ENCODE measurements at places on chromosomes 12 and 14.

- DNase-seq = no peak
Measured at GRCh38 chr12:110790301-110790700, 47.6 kb upstream of the PPP1CC start.

GRCh38 chr14:69626132-69626500, 14.7 kb downstream of the SUSD6 start:
- DNase-seq = no peak

DNA sequence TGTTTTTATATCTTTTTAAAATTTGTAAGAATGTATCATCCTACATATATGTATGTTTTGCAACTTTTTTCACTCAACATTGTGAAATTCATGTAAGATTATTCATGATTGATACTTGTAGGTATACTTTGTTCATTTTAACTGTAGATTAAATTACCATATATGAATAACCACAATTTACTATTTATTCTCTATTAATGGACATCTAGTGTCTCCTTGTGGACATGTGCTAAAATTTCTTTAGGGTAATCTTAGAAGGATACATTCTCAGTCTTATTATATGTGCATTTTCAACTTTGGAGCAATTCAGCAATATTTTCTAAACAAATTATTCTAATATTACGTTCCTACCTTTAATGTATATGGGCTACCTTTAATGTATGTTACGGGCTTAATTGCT, 192.4 kb downstream of the FUT8 start:
- DNase-seq = no peak

- DNase-seq = peak; percentile 60
Measured at GRCh38 chr12:111826992-111827391, 15.0 kb upstream of the MAPKAPK5 start.

DNA sequence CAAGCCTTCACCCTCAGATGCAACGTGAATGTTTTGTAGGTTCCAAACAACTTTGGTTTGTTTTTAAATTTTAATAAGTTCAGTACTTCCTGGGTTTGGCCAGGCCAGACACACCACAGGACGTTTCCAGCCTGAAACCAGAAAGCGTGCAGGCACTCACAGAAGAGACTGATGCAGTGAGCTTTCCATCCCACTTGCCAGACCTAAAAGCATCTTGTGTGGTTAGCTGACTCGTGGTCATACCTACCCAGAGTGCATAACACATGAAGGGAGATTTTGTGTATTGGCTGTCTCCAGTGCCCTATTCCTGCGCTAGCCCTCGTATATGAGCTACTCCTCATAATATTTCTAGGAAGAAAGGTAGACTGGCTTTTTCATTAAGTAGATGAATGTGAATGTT, 297.3 kb upstream of the FAR2 start:
- DNase-seq = no peak

DNA sequence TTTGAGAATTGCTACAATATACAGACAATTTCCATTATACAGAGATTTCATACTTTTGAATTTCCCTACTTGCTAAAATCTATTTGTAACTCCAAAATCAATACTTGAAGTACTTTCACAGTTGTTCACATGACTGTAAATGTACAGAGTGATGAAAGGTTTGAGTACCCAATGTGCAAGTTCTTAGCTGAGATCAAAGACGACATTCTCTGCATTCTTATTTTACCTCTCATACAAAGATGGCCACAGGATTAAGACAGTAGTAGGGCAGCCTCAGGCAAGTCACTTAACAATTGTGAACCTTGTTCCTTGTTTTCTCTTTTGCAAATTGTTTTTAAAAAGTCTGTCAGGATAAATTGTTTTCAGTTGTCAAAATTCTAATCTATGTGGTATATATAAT, 255.9 kb upstream of the KITLG start:
- DNase-seq = no peak

- DNase-seq = no peak
Measured at GRCh38 chr12:115482943-115483342, 794.5 kb downstream of the MED13L start.

GRCh38 chr14:96138241-96138640, 66.4 kb upstream of the BDKRB2 start:
- no peak for DNase-seq

DNA sequence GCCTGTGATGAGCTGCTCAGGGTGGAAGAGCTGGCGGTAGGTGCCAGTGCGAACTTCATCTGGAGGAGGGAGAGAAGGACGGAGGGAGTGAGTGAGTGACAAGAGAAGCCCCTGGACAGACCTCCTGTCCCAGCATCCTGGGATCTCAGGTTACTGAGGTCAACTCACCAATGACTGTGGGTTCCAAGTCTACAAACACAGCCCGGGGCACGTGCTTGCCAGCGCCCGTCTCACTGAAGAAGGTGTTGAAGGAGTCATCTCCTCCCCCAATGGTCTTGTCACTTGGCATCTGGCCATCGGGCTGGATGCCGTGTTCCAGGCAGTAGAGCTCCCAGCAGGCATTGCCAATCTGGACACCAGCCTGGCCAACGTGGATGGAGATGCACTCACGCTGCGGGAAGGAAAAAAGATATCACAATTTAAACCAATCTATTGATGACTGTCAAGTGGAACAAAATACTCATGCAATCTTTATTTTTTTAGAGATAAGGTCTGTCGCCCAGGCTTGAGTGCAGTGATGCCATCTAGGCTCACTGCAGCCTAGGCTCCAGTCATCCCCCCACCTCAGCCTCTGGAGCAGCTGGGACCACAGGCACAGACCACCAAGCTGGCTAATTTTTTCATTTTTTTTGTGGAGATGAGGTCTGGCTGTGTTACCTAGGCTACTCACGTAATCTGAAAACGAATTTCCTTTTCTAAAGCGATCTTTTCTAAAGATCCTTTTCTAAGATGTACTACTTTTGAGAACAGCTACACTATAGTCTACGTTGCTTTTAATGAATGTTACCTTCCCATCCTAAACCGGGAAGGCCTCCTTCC, 1.7 kb downstream of the TUBA1B start:
- no peak for DNase-seq

DNA sequence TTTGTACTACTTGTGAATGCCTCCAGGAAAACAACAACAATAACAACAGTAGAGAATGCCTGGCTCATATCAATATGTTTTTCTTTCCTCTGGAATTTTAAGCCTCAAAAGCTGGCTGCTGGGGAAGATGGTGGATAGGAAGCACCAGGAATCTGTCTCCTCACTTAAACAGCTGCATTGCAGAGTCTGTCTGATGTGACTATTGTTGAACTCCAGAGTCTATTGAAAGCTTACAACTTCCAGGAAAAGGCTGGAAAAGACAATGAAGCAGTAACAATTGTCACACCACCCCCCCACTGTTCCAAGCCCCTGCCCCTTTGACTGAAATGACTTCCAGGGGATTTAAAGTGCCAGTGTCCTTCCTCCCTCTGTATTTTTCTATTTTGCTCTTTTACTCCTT, 309.7 kb downstream of the BMP4 start:
- no peak for DNase-seq

GRCh38 chr12:55818140-55818728, 393 bp downstream of the ORMDL2 start:
- no peak for DNase-seq

DNA sequence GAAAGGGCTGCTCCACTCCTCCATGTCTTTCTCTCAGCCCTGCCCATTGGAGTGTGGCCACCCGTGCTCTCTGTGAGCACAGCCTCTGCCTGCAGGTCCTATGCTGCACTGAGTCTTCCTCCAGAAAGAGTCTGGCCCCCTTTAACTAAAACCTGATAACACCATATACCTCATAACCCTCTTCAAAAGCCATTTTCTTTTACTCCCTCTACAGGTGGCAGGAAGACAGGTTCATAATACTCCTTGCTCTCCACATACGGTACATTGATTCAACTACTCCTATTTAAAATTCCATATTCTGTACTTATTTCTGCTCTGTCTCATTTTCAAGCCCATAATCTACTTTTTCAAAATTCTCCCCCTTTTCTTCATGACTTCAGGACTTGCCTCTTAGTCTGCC, 144.0 kb downstream of the HELB start:
- no peak for DNase-seq

DNA sequence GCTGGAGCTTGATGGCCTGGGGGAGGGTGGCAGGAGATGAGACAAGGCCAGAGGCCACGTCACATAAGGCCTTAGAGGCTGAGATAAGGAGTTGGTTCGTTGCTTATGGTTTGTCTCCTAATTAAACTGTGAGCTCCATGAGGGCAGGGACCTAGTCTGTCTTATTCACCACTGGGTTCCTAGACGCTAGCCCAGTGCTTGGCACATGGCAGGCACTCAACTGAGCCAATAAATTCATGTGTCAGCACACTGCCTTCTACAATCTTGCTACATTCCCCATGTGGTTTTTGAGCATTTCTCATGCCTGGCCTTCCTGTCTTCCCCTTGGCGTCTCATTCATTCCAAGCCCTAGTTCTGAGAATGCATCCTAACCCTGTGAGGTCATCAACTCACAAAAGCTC, 92.5 kb upstream of the MED13L start:
- peak; percentile 26 for DNase-seq

DNA sequence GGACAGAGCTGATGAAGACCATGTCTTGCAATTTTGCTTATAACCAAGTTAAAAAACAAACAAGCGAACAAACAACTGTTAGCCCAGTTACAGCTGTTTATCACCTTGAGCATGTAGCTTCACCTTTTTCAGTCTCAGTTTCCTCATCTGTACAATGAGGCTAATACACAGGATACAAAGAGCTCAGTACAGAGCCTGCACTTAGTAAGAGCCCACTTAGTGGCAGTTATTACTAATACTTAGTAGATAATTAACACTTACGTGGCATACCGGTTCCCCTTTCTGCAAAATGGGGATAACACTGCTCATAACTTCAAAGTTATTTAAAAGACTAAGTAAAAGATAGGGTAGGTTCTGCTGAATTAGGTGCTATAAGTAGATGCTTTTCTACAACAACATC, 228.0 kb downstream of the MON2 start:
- DNase-seq = no peak

GRCh38 chr14:75430116-75430515, 2.3 kb downstream of the JDP2 start:
- DNase-seq = no peak

DNA sequence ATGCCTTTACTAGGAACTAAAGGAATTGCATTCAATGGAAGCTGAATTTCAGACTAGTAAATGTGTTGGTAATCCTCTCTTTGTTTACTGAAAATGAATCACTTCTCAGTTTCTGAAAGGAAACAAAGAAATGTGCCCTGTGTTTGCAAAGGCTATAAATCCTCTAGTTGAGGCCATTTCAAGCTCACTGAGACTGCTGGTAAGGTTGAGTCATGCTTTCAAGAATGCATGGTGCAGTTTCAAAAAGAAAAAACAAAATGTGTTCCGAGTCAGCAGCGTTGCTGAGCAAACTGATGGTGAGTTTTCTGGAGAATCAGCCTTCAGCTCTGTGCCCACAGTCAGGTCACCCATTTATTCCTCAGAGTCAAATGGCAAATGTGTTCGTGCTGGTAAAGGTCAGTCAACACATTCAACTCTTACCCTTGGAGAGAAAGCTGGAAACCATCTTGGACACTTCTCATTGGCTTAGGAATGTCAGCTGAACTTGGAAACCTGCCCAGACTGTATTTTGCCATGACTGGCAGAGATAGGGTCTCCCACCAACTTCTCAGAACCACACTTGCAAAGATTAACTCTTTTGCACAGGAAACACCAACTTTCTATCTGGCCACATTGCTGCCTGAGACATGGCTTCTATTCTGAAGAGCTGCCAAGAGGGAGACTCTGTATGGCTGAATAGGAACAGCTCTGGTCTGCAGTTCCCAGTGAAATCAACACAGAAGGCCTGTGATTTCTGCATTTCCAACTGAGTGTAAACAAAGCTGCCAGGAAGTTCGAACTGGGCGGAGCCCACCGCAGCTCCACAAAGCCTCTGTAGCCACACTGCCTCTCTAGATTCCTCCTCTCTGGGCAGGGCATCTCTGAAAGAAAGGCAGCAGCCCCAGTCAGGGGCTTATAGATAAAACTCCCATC, 484.4 kb downstream of the ATP23 start:
- peak; percentile 24 for DNase-seq

DNA sequence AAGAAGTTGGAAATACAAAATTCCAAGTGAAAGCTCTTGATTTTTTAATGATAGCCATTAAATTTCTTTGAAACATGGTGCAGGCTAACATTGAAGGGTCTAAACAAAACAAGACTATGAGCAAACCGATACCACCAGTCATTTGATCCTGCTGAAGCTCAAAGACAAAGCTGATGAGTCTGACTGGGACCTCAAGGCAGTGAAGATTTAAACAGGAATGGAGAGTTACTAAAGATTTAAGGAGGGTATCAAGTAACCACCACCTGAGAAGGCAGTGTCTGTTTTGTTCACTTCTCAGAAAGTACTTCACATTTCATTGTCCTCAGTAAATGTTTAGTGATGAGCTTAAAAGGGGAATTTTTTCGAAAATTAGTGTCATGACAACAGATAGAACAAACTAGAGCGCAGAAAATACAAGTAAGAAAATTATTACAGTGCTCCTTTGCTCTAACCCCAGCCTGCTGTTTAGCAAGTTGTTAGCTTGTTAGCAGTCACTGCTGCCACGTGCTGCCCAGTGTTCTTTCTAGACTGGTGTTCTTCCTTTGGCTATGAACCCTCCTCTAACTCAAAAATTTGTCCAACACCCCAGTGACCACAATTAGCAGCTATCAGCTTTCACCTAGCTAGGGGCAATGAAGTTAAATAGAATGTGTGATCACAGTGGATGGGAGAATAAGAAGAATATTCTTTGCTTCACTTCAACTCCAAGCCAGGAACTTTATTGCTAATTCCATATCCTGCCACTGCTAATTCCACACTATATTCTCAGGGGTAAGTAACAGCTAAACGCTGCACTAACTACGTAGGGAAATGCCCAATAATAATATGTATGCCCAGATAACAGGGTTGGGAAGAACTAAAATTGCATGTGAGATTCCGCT, 41.1 kb downstream of the YAF2 start:
- no peak for DNase-seq

- DNase-seq = peak; percentile 54
Measured at GRCh38 chr14:67666750-67667449, 7.5 kb downstream of the VTI1B start.

DNA sequence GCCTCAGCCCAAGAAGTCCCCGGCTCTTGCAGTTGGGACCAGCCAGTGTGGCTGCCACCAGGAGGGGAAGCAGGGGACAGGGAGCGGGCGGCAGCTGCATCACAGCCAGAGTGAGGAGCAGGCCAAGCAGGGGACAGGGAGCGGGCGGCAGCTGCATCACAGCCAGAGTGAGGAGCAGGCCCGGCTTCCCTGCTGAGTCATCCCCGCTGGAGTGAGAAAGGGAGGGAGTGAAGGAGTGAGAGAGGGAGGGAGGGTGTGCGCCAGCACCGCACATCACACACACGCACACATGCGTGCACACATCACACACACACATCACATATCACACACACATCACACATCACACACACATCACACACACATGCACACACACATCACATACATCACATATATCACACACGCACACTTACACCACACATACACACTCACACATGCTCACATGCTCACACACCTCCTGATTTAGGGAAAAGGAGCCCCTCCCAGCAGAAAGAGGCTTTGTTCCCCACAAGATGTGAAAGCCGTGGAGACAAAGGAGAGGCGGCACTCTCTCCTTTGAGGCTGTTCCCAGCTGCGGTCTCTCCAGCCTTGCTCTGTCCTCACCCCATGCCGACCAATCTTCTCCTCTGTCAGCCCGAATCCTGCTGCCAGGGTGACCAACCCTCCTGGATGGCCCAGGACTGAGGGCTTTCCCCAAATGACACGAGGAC, 16.7 kb upstream of the ZDHHC22 start:
- no peak for DNase-seq
